ENCODE measurements at places on chromosomes 6 and 20.

- DNase-seq, result no peak
Measured at GRCh38 chr6:12196326-12196936, 93.7 kb upstream of the EDN1 start.

DNA sequence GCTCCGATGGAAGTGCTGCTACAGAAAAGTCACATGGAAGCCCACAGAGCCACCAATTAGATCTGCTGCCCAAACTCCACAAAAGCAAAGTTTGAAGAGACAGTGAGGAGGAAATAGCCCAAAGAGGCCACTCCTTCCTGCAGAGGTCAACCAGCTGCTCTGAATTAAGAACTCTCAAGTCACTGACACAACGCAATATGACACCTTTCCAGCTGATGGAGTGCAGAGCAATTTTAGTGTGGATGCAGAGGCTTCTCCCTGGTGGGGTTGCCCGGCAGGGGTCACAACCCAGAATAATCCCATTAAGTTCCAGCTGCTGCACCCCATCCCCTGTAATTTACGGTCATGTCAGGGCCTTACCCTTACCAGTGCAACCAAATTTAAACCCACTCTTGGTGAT, 361.9 kb upstream of the JARID2 start:
- no peak for DNase-seq

GRCh38 chr6:100301731-100302130, 163.0 kb downstream of the SIM1 start:
- DNase-seq, result no peak

GRCh38 chr6:70246118-70246517, 56.8 kb downstream of the COL9A1 start:
- DNase-seq, result no peak

DNA sequence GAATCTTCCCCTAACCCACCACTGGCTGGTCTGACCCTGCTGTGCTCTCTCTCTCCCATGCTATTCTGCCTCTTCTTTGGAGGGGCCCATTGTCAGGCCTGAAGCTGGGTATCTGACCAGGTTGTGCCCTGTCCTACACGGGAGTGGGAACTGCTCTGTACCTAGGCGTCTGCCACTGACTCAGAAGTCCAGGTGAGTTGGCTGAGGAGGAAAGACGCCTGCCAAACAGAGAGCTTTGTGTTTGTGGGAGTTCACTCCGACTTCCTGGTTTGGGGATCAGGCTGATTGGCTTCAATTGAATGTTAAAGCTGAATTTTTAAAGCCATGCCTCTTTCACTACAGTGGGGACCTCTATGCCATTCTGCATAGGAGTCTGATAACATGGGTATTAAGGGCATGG, 136.0 kb downstream of the CCDC170 start:
- DNase-seq, result no peak

Measured in NCI-H345 (cell line).